NCI-H2081 treated with DMSO at 0.1 percent for 48 hours (cell line): ENCODE measurements at places on chromosomes 12 and 14.

- no peak for DNase-seq
These were observed 216.7 kb upstream of the TMTC1 start for GRCh38 chr12:30000401-30000800.

DNA sequence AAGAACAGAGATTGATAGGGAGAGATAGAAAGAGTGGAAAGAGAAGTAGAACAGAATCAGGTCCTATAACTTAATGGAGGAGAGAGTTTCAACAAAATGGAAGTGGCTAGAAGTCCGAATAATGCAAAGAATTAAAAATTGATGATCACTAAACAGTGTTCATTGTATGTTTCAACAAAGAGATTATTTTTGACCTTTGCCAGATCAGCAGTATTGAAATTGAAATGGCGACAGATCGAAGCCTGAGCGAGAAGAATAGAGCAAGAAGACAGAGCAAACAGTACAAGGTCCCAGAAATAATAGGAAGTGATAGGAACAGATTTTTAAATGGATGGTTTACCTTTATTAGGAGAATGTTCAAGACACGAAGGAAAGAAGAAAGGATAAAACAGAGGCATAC lies 1012.8 kb upstream of the FBXO33 start:
- DNase-seq = no peak

- DNase-seq = no peak
These were observed 1.8 kb downstream of the SH2B3 start for GRCh38 chr12:111407377-111408115.

DNA sequence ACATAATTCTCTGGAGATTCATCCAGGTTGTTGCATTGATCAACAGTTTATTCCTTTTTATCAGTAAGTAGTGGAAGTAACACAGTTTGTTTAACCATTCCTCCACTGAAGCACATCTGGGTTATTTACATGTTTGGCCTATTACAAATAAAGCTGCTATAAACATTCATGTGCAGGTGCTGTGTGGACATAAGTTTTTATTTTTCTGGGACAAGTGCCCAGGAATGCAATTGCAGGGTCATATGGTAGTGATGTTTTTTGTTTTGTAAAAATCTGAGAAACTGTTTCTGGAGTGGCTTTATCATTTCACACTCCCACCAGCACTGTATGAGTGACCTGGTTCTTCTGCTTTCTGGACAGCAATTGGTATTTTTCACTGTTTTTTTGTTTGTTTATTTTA lies 505.4 kb downstream of the CCER1 start:
- no peak for DNase-seq

- no peak for DNase-seq
These were observed 56.5 kb upstream of the GPR68 start for GRCh38 chr14:91300957-91301356.

DNA sequence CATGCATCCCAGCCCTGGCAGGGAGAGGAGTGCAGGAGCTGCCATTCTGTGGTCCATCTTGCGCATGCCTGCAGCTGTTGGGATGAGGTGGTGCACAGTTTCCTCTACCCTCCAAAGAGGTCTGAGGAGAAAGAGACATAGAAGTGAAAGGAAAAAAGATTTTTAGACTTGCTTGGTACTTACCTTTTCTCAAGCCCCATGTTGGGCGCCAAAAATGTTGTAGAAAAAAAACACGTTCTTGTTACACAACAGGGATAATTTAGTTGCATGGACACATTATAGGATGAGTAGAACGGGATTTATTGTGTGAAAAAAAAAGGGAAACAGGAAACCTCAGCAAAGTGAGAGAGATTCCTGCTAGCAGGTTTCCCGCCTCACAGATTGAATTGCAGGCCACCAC lies 244.4 kb upstream of the GARIN2 start:
- no peak for DNase-seq

DNA sequence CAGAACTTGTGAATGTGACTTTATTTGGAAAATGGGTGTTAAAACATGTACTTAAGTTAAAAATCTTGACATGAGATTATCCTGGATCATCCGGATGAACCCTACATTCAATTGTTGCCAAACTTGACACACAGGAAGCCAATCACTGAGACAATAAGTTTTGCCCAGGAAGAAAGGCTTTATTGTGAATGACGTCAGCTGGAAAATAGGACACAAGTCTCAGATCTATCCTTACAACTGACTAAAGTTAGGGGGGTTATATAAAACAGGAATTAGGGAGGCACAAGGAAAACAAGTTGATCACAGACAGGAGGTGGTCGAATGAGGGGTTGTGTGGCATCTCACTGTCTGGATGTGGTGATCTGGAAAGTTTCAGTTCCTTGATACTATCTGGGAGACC lies 126.9 kb downstream of the TTC8 start:
- DNase-seq = no peak

DNA sequence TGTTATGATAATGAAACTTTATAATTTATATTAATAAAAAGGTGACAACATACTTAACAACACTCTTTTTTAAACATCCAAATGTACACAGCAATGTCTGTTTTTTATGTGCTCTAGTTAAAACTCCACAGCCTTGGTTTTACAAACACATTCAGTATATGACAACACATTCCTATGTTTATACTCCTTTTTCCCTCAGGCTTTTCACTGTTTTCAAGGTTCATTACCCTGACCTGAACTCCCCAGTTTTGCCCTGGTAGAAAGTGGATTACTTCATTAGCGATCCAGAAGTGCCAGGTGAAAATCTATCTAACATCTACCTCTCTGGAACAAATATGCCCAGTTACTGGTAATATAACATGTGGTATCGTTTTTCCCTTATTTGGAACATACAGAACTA lies 340.2 kb upstream of the DDHD1 start:
- no peak for DNase-seq

GRCh38 chr12:6394398-6394797 lies 10.4 kb downstream of the LTBR start:
- no peak for DNase-seq

GRCh38 chr12:77047341-77048109 lies 17.8 kb downstream of the E2F7 start:
- DNase-seq = no peak

DNA sequence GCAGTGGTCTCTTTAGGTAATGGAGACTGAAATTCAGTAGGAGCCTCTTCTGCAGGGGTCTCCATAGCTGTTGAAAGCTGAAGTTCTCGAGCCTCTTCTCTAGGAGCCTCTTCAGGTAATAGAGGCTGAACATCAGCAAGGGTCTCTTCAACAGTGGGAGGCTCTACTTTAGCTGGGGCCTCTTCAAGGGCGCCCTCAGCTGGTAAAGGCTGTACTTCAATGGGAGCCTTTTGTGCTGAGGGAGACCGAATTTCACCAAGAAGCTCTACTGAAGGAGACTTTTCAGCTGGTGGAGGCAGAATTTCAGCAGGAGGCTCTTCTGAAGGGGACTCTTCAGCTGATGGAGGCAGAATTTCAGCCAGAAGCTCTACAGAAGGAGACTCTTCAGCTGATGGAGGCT lies 1.5 kb downstream of the FSCB start:
- no peak for DNase-seq
